A549 treated with Hydrocortisone at 1 μM for 4 hours (cell line): ENCODE measurements at places on chromosomes 7 and 10. TPM values are rescaled to one million over a fixed set of nuclear protein-coding genes. Genes with fewer than 3 reads are reported as not detected.

The MAPK8 gene
- total RNA-seq, result 28.7 to 42.2 TPM (median 37.2 TPM) in 5 replicates

The LRRD1 gene
- total RNA-seq, result not detected in 5 replicates

The KAZALD1 gene
- total RNA-seq, result 2.4 to 3.5 TPM (median 2.8 TPM) in 5 replicates

The LRMDA gene
- total RNA-seq, result 3.6 to 5.1 TPM (median 4.4 TPM) in 5 replicates

The ERVW-1 gene
- not detected in 5 replicates for total RNA-seq

The TRIM73 gene
- 1.2 to 2.1 TPM (median 1.8 TPM) in 5 replicates for total RNA-seq

The DYNC1I1 gene
- 0.06 to 0.32 TPM (median 0.21 TPM) in 4 of 5 replicates, not detected in the other for total RNA-seq

The SPAG6 gene
- total RNA-seq, result not detected in 5 replicates

The MSRB2 gene
- total RNA-seq, result 7.7 to 18.6 TPM (median 16.1 TPM) in 5 replicates

The TWIST1 gene
- 1.8 to 3.5 TPM (median 3.2 TPM) in 5 replicates for total RNA-seq

The CPN1 gene
- 0.16 to 0.39 TPM (median 0.28 TPM) in 5 replicates for total RNA-seq

The FFAR4 gene
- 0.06 to 0.12 TPM (median 0.08 TPM) in 5 replicates for total RNA-seq

The WDFY4 gene
- total RNA-seq, result 0.05 TPM in 1 of 5 replicates, not detected in the others

The KCNH2 gene
- total RNA-seq, result 2.9 to 3.6 TPM (median 3.3 TPM) in 5 replicates

The RHBDD2 gene
- 83.1 to 94.6 TPM (median 91.7 TPM) in 5 replicates for total RNA-seq

The CCDC146 gene
- total RNA-seq, result 0.32 to 0.70 TPM (median 0.49 TPM) in 5 replicates

The TMEM254 gene
- 17.5 to 22.1 TPM (median 18.8 TPM) in 5 replicates for total RNA-seq

The TMEM213 gene
- total RNA-seq, result not detected in 5 replicates

The CCL24 gene
- total RNA-seq, result not detected in 5 replicates

The TMEM184A gene
- 7.0 to 9.9 TPM (median 9.0 TPM) in 5 replicates for total RNA-seq

The KIAA1549 gene
- total RNA-seq, result 4.7 to 6.3 TPM (median 5.9 TPM) in 5 replicates

The KCP gene
- total RNA-seq, result 0.15 to 0.25 TPM (median 0.17 TPM) in 4 of 5 replicates, not detected in the other

The NKX1-2 gene
- 0.03 TPM in 4 of 5 replicates, not detected in the other for total RNA-seq

The PNLIP gene
- total RNA-seq, result 0.07 to 0.09 TPM in 2 of 5 replicates, not detected in the others

The CYP2E1 gene
- 0.16 to 0.29 TPM (median 0.21 TPM) in 4 of 5 replicates, not detected in the other for total RNA-seq

The ANXA8 gene
- total RNA-seq, result 28.3 to 41.4 TPM (median 35.1 TPM) in 5 replicates

The GIMAP8 gene
- total RNA-seq, result not detected in 5 replicates

The GNAT3 gene
- not detected in 5 replicates for total RNA-seq

The RHEB gene
- total RNA-seq, result 109 to 164 TPM (median 153 TPM) in 5 replicates

The UCN3 gene
- total RNA-seq, result not detected in 5 replicates

The CALCR gene
- not detected in 5 replicates for total RNA-seq

The MINPP1 gene
- 21.4 to 27.9 TPM (median 25.2 TPM) in 5 replicates for total RNA-seq

The SUN3 gene
- 0.09 to 0.32 TPM in 2 of 5 replicates, not detected in the others for total RNA-seq

The APBB1IP gene
- 5.1 to 6.4 TPM (median 5.9 TPM) in 5 replicates for total RNA-seq

The DNAJC12 gene
- 47.0 to 62.1 TPM (median 57.0 TPM) in 5 replicates for total RNA-seq

The ZPBP gene
- total RNA-seq, result not detected in 5 replicates

The HABP2 gene
- total RNA-seq, result 0.06 to 0.18 TPM (median 0.13 TPM) in 5 replicates

The CDC14C gene
- total RNA-seq, result not detected in 5 replicates

The MYL10 gene
- total RNA-seq, result not detected in 5 replicates

The LEP gene
- total RNA-seq, result not detected in 5 replicates

The AMPH gene
- total RNA-seq, result 0.03 to 0.12 TPM (median 0.07 TPM) in 5 replicates

The BCAP29 gene
- 32.0 to 56.9 TPM (median 36.6 TPM) in 5 replicates for total RNA-seq

The CYP26C1 gene
- total RNA-seq, result not detected in 5 replicates

The PODXL gene
- 28.7 to 56.2 TPM (median 40.1 TPM) in 5 replicates for total RNA-seq

The SPDYE2B gene
- not detected in 5 replicates for total RNA-seq

The MRLN gene
- total RNA-seq, result not detected in 5 replicates

The HSPB1 gene
- total RNA-seq, result 815 to 1,578 TPM (median 1,448 TPM) in 5 replicates

The LRRN3 gene
- 0.05 TPM in 1 of 5 replicates, not detected in the others for total RNA-seq

The MUC3A gene
- total RNA-seq, result 13.5 to 23.7 TPM (median 20.2 TPM) in 5 replicates

The OR2A7 gene
- not detected in 5 replicates for total RNA-seq

The TDRD1 gene
- not detected in 5 replicates for total RNA-seq

The ITIH5 gene
- 0.02 to 0.20 TPM (median 0.13 TPM) in 5 replicates for total RNA-seq

The MLXIPL gene
- 0.75 to 1.2 TPM (median 1.1 TPM) in 5 replicates for total RNA-seq

The MMP21 gene
- 0.05 TPM in 1 of 5 replicates, not detected in the others for total RNA-seq
